GM10248 (cell line): ENCODE measurements at places on chromosomes 12 and 14.
A peak's percentile ranks its signal among the peaks of the same experiment; 100 is the strongest.

- no peak for DNase-seq
These were observed 64.1 kb downstream of the TMEM132D start for GRCh38 chr12:129839679-129840078.

DNA sequence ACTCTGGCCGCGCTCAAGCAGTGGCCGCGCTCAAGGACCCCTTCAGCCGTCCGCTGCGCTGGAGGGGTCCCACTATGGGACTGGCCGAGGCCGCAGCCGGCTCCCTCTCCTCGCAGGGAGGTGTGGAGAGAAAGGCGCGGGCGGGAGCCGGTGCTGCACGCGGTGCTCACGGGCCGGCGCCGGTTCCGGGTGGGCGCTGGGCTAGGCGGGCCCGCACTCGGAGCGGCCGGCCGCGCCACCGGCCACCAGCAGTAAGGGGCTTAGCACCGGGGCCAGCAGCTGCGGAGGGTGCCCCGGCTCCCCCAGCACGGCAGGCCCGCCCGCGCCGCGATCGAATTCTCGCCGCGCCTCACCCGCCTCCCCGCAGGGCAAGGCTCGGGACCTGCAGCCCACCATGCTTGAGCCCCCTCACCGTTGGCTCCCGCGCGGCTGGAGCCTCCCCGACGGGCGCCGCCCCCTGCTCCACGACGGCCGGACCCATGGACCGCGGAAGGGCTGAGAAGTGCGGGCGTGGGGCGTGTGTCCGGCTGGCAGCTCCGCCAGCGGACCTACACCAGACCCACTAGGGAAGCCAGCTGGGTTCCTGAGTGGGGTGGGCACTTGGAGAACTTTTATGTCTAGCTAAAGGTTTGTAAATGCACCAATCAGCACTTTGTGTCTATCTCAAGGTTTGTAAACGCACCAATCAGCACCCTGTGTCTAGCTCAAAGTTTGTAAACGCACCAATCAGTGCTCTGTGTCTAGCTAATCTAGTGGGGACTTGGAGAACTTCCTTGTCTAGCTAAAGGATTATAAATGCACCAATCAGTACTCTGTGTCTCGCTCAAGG, 49.5 kb downstream of the KLHL28 start:
- DNase-seq: no peak

- no peak for DNase-seq
These were observed 332.9 kb upstream of the PRICKLE1 start for GRCh38 chr12:42922505-42922850.

GRCh38 chr12:56118688-56119357, 757 bp downstream of the ZC3H10 start:
- peak; percentile 34 for DNase-seq

GRCh38 chr14:51357250-51357649, 117.2 kb downstream of the TMX1 start:
- no peak for DNase-seq
